Heart left ventricle (tissue), 16 donors: ENCODE measurements at places on chromosomes 3 and 15. TPM values are rescaled to one million over a fixed set of nuclear protein-coding genes. Genes with fewer than 3 reads are reported as not detected.

- DNase-seq, result no peak
Measured at GRCh38 chr3:112459750-112460149, 39.5 kb downstream of the BTLA start.

GRCh38 chr3:129318921-129319320 lies 40.3 kb downstream of the HMCES start:
- DNase-seq, result no peak

GRCh38 chr15:74799255-74799855 lies 13.3 kb upstream of the LMAN1L start:
- no peak for DNase-seq

DNA sequence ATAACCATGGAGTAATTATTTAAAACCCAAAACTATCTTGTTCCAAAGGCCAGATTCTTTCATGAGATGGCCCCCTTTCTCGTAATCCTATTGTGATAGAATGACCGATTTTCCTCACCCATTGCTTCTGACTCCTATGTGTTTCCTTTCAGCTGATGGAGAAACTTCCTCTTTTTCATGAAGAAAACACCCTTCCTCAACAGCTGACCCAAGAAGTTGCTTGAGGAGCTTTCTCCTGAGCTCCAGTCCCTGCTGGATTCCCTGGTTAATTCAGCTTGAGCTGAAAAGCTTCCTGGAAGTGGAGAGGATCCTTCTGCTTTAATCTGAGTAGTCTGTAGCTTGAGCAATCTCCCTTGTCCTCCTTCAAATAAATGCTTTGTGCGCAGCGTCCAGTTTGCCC lies 75.0 kb downstream of the BFSP2 start:
- DNase-seq, result no peak

DNA sequence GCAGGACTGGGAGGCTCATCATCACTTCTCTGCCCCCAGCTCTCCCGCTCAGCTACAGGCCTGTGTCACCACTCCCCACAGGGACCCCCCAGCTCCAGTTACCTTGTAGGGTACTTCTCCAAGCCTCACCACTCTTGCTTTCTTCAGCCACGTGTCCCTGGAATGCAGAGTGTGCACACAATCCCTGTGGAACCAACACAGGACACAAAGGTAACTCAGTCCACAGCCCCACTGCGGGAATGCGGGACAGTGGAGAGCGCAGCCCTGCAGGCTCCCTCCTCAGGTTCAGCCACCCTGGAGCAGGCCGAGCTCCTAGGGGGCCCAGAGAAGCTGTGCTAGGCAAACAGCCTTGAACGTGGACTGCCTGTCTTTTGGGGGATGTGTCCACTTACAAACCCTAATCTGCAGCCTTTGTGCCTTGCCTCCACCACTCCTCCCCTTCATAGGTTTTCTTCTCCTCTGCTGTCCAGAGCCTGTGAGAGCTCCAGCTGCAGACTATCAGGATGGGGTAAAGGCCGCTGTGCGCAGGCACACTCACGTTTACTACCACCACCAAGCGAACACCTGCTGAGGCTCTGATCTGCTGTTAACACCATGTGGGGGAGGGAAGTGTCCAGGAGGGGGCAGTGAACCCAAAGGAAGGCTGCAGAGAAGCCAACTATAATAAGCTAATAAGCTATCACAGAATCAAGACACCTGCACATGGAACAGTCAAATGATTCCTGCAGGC lies 26.0 kb downstream of the XPC start:
- DNase-seq, result no peak

DNA sequence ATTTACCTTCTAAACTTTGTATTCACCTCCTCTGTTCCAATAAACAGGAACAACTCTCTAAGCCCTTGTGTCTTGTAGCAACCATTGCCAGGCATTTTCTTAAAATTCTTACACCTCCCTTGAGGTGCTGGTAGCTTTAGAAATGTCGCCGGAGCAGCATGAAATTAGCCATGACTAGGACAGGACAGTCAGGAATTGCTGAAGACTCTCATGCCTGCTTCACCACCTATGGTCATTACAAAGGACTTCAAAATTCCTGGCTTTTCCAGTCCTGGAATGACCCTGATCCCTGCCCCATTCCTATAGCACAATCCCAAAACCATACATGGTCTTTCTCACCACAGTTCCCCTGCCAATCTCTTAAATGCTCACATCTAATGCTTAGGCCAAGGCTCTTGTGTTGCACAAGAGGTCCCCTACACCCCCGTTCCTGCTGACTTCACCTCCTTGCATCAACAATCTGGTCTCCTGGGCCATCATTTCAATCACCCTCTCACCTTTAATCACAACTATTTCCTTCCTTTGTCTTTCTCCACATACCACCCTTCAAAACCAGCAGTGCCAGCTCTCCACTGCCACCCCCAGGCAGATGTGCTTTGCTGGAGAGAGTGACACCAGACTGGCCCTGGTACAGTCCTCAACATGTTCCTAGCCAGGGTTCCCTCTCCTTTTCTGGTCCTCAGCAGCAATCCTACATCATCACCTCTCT lies 113.2 kb upstream of the TJP1 start:
- no peak for DNase-seq

- DNase-seq, result no peak
Measured at GRCh38 chr3:177426878-177427495, 229.7 kb upstream of the TBL1XR1 start.

- no peak for DNase-seq
Measured at GRCh38 chr3:114487502-114487901, 193.7 kb downstream of the TIGIT start.

- DNase-seq, result no peak
Measured at GRCh38 chr3:31985831-31986230, 4.3 kb downstream of the ZNF860 start.

DNA sequence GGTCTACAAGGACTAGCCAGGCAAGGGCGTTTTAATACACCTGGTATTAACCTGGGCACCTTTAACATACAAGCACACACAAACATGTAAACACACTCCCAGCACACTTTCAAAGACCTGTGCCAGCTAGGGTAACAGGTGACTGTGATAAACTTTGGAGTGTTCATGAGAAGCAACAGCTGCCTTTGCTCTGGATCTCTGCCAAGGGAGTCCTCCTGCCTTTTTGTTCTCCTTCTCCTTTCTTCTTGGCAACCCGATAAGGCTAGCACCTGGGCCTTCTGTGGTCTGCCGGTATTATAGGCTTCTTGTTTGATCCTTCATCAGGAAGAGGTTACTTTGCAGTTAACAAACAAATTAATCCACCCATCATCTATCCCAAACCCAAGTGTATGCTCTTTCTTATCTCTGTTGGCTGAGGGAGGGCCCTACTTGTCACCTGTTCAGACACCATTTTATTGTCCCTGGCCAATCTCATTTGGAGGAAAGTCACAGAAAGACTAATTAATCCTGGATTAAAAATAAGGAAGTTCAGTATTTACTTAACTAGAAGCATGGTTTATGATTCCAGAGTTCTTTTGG lies at the start of gene RETNLB:
Gene RETNLB (minus strand): TSS at position 7 of the 579 bp plus-strand sequence. CDS start 225 bp downstream, outside the sequence.
- no peak for DNase-seq

DNA sequence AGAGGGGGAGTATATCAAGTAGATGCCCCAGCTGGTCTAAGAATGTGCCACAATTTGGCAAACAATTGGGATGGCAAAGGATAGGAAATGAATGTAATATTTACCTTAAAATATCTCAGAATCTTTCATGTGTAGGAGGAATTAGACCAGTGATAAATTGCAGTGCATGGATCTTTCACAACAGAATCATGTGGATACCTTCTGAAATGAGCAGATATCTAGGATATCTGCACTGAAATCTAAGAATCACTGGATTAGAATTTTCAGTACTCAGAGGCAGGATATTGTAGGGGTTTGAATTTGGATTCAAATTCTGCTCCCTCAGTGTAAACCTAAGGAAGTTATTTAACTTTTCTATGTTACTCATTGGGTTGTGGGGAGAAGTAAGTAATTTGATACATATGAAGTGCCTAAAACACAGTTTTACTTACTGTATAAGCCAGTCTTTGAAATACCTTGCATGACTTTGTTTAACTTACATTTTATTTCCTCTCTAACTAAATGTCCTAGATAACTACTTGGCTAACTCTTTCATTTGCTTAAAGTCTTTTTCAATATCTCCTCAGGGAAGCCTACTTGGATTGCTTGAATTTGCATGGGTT lies 8.8 kb downstream of the IL1RAP start:
- DNase-seq, result no peak

DNA sequence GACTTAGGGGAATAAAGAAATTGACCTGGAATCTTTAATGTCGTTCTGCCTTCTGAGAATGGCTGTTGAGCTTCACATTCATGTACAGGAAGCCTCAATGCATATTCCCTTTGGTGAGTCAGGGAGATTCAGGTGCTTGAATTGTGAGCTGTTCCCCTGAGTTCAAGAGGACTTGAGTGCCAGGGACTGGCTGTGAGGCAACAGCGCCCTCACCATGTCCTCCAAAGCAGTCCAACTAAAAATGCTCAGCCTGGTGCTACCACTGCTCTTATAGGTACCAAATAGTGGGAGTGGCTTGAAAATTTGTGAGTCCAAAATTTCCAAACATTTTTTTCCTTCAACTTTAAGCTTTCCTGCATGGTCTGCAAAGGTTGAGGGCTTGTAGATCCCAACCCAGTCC lies 54.1 kb downstream of the LEO1 start:
- no peak for DNase-seq

- DNase-seq, result no peak
Measured at GRCh38 chr3:57967590-57967989, 40.6 kb upstream of the FLNB start.

GRCh38 chr3:26308454-26308853 lies 314.1 kb upstream of the LRRC3B start:
- no peak for DNase-seq

GRCh38 chr15:91576096-91576495 lies 277.4 kb upstream of the SLCO3A1 start:
- no peak for DNase-seq

DNA sequence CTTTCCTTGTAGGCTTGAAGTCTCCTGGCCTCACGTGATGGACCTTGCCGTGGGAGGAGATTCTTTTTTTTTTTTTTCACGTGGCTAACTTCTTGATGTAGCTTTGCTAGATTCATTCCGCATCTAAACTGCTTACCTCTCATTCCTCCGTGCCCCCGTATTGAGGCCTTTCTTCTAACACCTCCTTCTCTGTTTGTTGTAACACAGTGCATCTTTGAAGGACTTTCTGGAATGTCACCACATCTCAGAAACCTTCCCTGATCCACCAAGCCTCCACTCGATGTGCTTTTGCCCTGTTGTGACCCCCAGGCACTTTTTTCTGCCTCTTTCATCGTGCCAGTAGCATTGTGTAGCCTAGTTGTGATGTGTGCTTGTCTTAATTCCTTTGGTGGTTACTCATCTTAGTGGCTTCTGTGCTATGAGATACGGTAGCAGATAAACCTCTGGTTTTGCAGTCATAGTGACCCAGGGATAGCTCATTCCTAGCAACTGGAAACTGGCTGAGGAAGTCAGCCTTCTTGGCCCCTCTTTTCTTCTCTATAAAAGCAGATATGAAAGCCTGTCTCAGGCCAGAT lies 1.6 kb upstream of the BNC1 start:
- no peak for DNase-seq

GRCh38 chr3:25744470-25744869 lies 38.8 kb downstream of the NGLY1 start:
- no peak for DNase-seq

DNA sequence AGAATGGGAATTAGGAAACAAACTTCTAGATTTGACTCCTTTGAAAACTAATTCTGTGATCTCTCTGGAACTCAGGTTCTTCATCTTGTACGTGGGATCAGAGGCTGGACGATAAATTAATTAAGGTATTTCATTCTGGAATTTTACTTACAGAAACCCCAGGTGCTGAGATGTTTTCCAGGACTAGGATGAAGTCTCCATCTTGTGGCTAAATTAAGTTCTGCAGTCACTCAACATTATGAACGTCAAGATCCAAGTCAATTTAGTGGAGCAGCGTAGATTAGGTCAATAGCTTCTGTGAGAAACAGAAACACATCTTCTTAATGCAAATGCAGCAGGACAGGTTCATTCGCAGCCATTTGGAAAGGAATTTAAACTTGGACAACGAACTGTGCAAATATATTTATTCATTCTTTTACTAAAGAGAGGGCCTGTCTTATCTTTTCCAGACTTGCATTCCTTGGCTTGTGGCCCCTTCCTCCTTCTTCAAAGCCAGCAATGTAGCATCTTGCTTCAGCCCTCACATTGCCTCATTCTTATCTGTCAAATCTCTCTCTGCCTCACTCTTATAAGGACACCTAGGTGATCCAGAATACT lies 26.7 kb upstream of the TMC3 start:
- DNase-seq, result no peak

The ZPLD1 gene
- total RNA-seq, result not detected

The TEX264 gene
- total RNA-seq, result 46.6 TPM

The ADAMTS17 gene
- total RNA-seq, result 1.2 TPM

The FSTL1 gene
- total RNA-seq, result 166 TPM

The MFAP1 gene
- total RNA-seq, result 18.5 TPM

The TRH gene
- total RNA-seq, result not detected

The GABRA5 gene
- not detected for total RNA-seq

The LIPH gene
- 1.4 TPM for total RNA-seq

The GOLIM4 gene
- total RNA-seq, result 89.4 TPM
